NCI-H1930 (cell line): ENCODE measurements at places on chromosomes 2 and 18.

DNA sequence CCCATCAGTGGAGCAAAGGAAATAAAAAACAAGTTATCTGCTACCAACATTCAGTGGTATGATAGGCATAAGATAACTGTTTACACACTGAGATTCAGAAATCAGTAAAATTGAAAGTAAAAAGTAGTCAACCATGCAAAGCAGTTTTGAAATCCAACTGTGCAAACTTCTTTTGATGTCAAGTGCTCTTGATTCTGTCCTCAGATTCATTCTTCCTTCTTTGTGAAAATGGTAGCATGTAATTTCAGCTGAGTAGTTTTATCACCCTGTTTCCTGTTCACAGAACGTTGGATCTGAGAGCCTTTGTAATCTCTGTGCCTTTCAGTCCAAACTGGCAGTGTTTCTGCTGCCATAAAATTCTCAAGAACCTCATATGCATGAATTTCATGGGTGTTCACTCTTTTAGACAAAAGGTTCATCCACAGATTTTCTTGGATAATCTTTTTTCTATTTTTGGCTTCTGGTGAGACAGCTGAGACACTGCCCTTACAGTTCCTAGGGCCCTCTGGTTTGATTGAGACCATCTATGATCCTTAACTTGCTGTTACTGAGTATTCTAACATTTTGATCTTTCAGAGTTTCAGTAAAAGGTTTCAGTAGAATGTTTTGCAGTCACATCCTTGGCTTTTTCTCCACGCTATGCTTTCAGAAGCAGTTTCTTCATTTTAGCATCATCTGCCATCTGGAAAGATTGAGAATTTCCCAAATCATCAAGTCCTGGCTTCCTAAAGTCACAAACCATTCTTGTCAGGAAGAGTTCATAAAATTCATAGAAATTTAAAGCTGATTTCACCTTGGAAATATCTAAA lies 272.3 kb upstream of the EPHA4 start:
- no peak for DNase-seq

DNA sequence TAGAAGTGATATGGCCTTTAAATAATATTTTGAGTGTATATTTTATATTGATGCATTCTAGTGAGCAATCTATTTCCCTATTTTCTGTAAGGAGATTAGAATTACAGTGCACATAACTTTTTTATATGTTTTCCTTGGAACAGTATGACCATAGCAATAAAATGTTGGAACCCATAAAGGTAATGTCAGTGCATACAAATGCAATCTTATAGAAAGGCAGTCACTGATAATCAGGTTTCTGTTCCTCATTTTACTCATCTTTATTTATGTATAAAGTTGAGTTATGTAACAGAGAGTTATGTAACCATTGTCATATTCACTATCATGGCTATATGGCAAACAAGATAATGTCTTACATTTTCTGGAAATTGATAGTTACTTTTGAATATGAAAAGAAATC lies 179.9 kb upstream of the NETO1 start:
- DNase-seq: no peak

GRCh38 chr2:147718831-147719230 lies 126.0 kb upstream of the ACVR2A start:
- no peak for DNase-seq

DNA sequence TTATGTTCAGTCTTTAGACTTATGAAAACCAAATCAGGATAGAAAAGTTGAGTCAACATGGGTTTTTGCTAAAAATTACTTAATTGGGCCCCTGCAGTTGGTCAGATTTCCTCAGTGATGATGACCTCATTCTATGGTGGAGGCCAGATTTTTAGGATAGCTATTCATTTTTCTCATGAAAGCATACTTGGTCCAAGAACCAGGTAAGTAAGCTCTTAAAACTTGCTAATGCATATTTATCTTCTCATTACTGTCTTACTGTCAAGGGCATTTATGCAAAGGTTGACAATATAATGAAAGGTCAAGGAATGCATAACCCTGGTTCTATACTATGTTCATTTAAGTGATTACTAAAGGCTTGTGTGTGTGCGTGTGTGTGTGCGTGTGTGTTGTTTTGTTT lies 650.6 kb downstream of the SATB2 start:
- DNase-seq: no peak

- no peak for DNase-seq
Observed at GRCh38 chr18:51523671-51524070, 326.2 kb upstream of the MEX3C start.

- no peak for DNase-seq
Observed at GRCh38 chr18:56076723-56077122, 488.7 kb upstream of the TCF4 start.

DNA sequence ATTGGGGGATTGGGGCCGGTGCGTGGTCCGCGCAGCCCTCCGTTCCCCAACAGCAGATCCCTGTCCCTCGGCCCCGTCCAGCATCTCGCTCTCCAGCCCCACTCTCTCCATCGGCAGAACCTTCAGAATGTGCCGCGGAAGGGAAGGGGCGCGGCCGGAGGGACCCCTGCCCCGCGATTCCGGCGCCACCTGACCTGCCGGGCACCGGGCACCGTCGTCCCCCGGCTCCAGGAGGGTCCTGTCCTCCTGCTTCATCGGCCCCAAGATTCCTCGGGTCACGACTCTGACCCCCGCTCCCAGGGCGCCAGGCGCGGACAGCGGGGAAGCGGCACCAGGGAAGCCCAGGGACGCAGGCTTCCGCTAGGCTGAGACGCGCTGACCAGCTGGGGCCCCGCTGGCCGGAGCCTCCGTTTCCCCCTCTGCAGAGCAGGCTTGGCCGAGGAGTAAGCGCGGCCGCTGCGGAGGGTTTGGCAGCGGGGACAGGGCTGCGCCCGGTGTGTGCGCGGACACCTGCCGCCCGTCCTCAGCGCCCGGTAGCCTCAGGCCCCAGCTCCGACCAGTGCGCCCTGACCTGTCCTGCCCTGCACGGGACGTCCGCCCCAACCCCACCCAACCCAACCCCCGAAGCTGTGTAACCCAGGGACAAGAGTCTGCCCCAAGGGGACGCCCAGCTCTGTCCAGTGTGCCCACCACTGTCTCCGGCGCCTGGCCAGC lies 16.8 kb upstream of the BOK start:
- no peak for DNase-seq

- no peak for DNase-seq
Observed at GRCh38 chr18:12515550-12515949, 107.8 kb downstream of the PRELID3A start.

- peak; percentile 11 for DNase-seq
Observed at GRCh38 chr2:104702031-104702850, 151.7 kb upstream of the POU3F3 start.

DNA sequence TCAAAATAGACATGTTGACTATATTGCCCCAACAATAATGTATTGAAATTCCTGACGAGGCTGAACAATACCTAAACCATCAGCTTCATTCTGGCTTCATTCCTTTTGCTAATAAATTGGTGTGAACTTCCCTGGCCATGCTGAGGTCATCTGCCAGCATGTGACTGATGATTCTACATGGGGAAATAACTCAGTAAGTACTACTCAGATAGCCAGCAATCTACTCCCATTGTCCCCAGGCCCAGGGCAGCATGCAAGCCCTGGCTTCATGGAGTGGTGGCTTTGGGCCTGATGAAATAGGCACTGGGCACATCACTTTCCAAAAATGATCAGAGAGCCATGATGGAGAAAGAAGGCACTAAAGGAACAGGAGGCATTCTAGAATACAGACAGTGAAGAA lies 468.5 kb upstream of the PIK3C3 start:
- no peak for DNase-seq

GRCh38 chr2:238864207-238865014 lies 16.5 kb downstream of the TWIST2 start:
- DNase-seq: peak; percentile 11

DNA sequence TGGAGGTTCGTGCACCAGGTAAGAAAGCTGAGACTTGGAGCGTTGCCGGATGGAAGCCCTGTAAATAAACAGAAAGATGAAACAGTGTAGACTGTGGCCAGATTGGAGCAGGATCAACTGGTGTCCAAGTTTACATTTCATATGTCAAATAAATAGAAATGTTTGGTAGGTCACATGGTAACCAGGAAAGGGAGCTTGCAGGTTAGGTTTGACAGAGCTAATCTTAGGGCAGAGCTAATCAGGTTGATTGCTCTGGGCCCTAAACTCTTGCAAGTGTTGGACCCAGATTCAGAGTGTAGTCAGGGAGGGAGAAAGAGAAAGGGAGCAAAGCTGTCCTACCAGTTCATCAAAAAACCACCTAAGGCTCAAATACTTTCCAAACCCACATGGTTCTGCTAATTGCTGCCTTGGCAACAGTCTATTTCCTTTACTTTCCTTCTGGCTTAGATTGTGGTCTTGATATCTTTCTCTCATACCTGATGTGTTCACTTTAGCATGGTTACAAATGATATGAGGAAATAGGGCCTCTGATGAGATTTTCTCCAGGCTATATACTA lies 63.2 kb downstream of the G6PC2 start:
- DNase-seq: no peak
